Adrenal gland (tissue), 19 donors: ENCODE measurements at places on chromosomes 12 and 14. TPM values are rescaled to one million over a fixed set of nuclear protein-coding genes. Genes with fewer than 3 reads are reported as not detected.

Gene CCDC177
- total RNA-seq: 0.08 TPM

Gene KRT82
- total RNA-seq: not detected

Gene TTC6
- total RNA-seq: not detected

Gene NDUFA12
- total RNA-seq: 157 TPM

Gene IRAK3
- total RNA-seq: 11.5 TPM

Gene CD163
- total RNA-seq: 8.8 TPM

Gene RPL10L
- total RNA-seq: not detected

Gene OTX2
- not detected for total RNA-seq

DNA sequence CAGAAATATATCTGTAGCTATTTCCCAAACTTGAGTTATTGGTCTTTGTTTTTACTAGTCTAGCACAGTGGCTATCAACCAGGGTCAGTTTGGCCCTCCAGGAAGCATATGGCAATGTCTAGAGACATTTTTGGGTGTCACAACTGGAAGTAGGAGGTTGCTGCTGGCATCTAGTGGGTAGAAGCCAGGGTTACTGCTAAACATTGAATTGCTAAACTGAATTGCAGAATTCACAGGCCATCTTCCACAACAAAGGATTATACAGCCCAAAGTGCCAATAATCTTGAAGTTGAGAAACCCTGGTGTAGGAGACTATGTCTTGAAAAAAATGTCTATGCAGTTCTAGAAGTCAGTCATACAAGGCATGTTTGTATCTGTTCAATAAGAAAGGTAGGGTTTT lies 27.7 kb downstream of the ARHGAP5 start:
- no peak for DNase-seq

GRCh38 chr14:71380271-71380670 lies 473.0 kb downstream of the PCNX1 start:
- DNase-seq: no peak

GRCh38 chr14:95467232-95467631 lies 49.2 kb downstream of the SYNE3 start:
- no peak for DNase-seq

GRCh38 chr14:89394972-89395371 lies 22.1 kb downstream of the FOXN3 start:
- DNase-seq: no peak

DNA sequence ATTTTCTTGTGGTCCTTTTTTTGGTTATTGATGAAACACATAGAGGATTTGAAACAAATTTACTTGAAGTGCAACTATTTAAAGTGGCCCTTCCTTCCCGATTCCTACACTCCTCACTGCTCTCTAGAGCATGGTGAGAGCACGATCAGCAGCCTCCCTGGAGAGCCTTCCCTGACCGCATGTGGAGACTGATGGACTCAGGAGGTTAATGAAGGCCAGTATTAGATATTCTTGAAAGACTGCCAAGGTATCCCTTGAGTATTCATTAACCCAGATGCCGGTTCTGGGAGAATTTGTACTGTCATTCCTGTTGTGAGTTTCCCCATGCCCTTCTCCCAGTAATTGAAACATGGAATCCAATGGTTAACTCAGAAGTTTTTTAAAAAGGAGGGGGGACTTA lies 102.8 kb upstream of the FGD4 start:
- no peak for DNase-seq

DNA sequence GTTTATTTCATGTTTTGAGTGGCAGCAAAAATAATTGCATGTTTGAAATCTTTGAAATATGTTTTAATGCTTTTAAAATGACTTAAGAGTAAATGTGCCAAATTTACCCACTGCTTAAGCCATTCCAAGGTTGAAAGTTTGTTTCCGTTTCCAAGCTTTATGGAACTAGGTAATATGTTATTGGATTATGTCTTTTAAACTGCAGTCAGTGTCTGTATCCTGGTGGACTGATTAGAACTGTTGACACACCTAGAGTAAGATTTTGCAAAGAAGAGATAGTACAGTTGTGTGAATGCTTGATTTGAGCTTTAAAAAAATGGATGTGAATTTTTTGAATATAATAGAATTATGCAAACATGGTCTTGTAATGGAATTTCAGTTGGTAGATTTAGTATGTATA lies 135.1 kb downstream of the DERA start:
- no peak for DNase-seq

DNA sequence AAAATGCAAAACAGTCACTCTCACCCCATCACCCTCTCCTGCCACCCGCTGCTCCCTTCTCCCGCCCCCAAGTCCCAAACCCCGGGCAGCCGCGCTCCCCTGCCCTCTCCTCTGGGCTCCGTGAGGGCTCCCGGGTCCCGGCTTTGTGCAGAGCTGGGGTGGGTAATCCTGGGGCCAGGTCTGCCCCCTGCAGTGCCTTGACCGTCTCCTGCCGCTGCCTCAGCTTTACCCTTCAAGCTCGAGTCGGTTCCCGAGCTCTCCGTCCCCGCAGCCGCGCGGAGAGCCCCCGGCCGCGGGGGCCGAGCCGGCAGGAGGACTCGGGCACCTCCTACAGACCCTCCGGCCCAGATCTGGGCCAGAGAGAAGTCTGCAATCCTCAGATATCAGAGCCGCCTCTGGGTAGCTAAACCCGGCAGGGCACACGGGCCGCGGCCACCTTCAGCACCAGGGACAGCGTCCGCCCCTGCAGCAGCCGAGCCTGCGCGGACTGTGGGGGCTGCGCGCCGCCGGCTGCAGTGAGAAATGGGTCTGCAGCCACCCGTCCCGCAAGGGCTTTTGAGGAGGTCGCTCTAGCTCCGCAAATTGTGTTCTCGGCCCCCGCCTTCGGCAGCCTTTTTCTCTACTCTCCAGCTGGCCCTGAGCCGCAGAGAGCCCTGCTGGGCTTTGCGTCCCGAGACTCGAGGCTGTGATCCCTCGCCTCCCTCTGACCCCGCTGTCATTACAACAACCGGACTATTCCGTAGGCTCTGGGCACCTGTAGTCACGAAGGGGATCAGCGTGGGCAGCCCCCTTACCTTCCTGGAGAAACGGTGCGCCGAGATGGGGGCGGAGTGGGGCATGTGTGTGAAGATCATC lies 1.2 kb downstream of the PRMT8 start:
- DNase-seq: no peak

GRCh38 chr12:5577211-5577612 lies 145.3 kb downstream of the NTF3 start:
- DNase-seq: no peak

DNA sequence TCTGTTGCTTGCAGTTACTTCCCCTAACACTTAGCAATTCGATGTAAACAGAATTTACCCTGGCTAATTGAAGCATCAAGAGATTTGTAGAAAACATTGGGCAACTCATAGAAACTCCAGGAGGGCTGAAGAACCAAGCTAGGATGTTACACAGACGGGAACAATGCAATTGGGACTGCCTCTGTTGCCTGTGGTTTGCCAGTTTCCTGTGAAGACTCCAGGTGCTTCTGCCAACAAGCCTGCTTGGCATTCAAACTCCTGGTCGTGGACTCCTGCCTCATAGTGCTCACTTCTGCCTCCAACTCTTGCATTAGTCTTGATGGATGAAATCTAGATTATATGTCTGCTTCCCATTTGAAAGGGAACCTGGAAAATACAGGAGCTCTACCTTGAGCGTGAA lies 246.0 kb downstream of the BMP4 start:
- no peak for DNase-seq

GRCh38 chr12:27462851-27463250 lies 16.3 kb downstream of the SMCO2 start:
- no peak for DNase-seq

DNA sequence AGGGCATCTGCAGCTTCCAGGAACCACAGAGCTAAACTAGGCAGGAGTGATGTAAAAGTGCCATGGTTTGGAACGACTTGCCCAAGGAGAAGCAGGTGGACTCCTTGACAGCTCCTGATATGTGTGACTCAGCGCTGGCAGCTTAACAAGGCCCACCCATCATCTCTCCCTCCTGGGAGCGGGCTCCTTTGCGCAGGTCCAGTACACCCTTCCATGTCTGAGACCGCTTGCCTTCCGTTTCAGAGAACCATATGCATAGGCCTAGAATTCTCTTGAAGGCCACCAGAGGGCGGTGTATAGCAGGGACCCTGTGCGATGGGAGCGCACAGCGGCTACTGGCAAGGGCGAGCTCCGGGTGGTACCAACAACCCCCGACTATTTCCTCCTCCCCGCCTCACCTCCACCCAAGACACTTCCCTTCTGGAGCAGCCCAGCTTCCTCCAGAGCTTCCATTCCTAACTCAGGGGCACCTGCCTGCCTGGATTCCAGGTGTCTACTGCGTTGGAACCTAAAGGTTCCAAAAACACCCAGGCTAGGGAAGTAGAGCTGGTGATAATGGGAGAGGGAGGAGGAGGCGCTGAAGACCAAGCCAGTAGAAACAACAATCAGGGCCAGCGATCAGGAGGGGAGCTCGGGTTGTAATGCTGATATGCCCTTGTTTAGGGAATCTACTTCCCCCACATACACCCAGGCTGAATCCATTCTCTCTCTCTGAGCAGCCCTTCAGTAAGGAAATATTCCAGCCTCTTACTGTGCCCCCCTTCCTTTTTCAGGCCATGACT lies 6.3 kb downstream of the DHH start:
- DNase-seq: peak; percentile 86

DNA sequence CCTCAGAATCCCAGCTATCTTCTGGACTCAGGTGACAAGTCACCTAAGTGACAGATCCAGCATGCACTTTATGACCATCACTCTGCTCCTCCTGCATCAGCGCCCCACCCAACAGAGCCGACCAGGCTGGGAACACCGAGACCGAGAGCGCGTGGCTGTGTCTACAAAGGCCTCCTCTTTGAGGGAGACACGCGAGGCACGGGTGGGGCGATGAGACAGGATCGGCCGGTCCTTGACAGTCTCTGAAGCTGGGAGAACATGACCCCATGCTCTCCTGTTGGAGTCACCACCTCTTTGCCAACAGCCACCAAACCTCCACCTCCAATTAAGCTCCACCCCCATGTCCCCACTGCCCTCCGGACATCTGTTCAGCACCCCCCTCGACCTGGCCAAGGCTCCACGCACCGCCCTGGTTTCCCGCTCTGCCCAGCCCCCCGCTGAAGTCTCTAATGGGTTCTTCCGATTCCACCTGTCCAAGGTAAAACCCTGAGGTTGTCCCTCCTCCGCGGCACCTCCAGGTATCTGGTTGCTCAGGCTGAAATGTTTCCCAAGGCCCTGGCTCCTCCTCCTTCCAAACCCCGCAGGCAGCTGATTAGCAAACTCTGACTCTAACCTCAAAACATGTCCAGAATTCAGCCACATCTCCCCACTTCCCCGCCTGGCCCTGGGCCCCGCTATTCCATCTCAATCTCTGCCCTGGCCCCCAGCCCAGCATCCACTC lies 31.5 kb downstream of the HSP90AA1 start:
- DNase-seq: no peak

GRCh38 chr12:2084553-2085296 lies 31.9 kb downstream of the CACNA1C start:
- no peak for DNase-seq

DNA sequence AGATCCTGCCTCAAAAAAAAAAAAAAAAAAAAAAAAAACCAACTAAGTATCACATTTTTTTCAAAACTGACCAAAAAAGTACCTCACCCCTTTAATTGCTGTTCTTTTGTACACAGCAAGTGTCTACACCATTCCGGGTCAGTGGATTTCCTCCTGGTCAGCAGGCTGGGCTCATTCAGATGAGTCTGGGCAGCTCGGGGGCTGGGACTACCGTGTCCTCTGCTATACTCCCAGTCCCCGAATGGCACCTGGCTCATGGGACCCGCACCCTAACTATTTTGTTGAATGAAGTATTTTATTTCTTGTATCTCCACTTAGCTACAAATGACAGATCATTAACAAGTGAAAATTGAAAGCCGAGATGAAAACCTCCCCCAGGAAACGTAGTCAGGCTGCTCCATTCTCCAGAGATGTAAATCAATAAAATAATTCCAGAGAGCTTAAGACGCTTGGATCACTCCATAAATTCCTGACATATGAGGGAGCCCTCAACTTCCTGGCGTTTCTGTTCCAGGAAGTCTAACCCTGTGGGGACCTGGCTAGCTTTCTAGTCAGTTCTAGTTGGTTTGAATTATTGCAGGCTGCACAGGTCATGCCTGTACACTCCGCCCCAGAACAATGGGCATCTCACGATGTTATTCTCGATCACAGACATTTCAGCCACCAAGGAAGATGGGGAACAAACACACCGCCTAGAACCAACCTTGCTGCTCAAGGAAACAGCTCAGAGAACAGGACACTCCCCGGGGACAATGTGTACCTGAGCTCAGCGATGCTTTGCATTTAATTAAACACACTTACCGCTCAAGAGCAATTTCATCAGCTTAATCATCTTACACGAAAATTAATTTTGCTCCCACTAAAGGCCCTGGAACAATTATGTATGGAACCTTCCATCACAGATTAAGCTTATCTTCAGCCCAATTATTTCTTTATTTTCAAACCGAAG lies 76.3 kb downstream of the RIMBP2 start:
- DNase-seq: no peak

- peak; percentile 77 for DNase-seq
Observed at GRCh38 chr12:6233121-6233971, 33.1 kb downstream of the CD9 start.

DNA sequence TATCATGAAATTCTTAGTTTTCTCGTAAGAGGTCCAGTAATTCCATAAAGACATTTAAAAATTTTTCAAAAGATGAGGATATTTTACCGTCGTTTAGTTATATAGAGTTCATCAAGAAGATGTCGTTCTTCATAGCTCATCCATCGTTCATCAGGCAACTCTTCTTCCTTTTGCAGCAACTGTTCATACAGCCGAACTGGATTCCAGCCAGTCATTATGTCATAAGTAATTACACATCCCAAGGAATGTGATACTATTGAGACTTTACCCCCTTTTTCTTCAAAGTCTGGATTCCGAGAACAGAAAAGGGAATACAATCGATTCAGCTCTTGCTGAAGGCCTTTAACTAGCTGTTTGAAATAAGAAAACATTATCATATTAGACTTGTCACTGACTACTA lies 90.3 kb downstream of the DDHD1 start:
- DNase-seq: no peak

DNA sequence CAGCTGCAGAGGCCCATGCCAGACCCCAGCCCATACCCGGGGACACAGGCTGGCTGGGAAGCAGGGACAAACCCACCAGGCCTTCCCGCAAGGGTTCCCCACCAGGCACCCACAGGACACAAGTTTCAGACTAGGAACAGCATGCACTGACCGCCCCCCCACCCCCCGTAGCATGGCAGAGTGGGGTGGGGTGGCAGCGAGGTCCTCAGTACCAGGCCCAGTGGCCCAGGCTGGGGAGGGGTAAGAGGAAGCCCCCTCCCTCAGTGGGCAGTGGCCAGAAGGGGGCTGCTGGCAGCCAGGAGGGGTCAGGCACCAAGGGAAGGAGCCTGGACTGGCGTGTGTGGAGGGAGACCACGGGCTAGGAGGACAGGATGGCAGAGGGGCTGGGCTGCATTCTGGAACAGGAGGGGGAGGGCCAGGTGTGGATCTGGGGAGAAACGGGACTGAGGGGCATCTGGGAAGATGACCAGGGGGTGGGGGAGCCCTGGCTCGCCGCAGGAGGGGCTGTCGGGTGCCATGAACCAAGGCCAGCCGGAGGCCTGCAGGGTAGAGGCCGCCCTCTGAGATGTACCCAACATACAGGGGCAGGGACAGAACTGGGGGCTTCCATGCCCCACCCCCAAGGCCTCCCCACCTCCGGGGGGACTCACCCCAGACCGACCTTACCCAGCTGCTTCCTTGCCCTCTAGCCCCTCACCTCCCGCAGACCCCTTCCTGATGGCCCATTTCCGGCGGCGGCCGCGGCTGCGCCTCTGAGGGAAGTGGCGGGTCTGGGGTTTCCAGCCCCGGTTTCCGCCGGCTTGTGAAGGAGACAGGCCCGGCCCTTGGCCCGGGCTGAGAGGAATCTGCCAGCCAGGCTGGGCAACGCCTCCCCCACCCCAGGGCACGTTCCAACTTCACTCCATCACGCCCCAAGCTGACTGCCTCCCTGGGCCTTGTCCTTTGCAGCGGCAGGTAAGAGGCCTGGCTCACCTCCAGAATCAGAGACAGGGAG lies 5.6 kb upstream of the JAG2 start:
- DNase-seq: no peak
